ENCODE measurements at places on chromosomes 1 and 21.
A peak's percentile ranks its signal among the peaks of the same experiment; 100 is the strongest.

DNA sequence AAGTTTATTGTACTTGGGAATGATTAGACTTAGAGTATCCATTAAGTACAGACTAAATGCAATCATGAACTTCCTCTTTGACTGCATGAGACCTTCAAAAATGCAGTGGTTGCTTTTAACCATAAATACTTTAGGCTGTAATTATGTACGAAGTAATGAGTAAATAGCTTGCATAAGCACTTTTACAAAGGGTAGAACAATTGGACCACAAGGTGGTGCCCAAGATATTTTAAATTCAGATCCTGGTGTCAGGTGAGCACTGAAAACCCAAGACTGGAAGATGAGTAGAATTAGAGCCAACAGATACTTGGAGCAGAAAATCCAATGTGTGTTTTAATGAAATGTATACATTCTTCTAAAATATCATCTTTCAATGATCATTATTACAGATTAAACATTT lies 43.4 kb upstream of the RHOU start:
- no peak for DNase-seq

GRCh38 chr1:27154469-27154990 lies 395 bp downstream of the SLC9A1 start:
- no peak for DNase-seq

DNA sequence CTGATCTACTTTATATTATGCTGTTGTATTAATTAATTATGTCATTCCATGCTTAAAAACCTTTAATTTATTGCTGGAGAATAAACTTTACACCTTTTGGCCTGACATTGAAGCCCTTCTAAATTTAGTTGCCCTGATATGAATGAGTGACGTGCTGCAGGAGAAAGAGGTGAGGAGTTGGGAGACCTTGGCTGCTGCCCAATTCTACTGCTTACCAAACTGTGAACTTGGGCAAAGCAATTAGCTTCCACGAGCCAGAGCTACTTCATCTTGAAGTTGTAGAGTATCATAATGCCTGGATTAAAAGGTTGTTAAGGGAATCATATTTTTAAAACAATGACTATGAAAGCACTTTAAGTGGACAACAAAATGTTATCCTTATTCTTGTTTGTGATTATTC lies 126.8 kb upstream of the DEPDC1 start:
- DNase-seq = no peak

DNA sequence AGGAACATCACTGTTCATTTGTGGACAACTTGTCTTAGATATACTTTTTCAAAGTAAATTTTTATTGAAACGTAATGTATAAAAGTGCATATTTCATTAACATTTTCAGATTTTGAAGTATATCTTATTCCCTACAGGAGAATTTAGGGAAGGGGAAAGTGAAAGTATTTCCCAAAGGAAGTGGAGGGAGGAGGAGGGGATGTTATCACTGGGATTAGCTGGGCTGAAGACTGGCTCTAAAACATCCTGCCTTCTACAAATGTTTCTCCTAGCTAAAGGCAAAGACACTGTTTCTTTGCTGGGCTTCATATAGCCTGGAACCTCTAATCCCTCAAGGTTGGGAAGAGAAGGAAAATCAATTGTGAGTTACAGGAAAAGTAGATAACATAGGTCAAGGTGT lies 7.1 kb upstream of the ZNF697 start:
- no peak for DNase-seq

- no peak for DNase-seq
These were observed 60.9 kb upstream of the POU2F1 start for GRCh38 chr1:167159782-167160181.

DNA sequence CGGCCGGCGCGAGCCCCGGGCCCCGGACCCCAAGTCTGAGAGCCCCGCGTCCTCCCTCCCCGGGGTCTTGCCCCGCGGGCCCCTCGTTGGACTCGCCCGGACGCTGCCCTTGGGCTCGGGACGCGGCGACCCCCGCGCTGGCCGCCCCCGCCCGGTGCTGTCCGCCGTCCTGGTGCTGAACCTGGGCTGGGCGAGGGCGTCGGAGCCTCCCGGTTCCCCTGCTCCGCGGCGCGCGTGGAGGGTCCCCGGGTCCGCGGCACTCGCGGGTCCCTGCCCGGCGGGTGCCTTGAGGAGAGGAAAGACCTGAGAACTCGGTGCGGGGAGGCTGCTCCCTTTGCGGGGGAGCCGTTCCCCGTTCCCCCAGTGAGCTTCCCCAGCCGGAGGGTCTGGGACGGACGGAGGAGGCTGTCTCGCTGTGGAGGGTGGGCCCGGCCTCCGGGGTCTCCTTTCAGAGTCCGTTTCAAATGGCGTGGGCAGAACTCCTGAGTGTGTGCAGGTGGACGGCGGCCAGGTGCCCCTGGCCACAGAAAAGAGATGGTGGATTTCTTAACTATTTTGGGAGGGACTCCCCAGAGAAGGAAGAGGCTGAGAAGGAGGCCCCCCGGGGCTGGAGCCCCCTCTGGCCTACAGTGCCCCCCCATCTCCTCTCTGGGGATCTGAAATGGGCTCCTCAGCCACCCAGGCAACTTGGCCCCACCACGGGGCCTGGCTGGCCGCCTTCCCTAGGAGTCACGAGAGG lies 595 bp downstream of the GABRD start:
- DNase-seq = no peak

GRCh38 chr1:115280064-115280463 lies 58.0 kb downstream of the NGF start:
- no peak for DNase-seq

GRCh38 chr1:67830928-67831830 lies 2.1 kb downstream of the GNG12 start:
- DNase-seq = no peak

DNA sequence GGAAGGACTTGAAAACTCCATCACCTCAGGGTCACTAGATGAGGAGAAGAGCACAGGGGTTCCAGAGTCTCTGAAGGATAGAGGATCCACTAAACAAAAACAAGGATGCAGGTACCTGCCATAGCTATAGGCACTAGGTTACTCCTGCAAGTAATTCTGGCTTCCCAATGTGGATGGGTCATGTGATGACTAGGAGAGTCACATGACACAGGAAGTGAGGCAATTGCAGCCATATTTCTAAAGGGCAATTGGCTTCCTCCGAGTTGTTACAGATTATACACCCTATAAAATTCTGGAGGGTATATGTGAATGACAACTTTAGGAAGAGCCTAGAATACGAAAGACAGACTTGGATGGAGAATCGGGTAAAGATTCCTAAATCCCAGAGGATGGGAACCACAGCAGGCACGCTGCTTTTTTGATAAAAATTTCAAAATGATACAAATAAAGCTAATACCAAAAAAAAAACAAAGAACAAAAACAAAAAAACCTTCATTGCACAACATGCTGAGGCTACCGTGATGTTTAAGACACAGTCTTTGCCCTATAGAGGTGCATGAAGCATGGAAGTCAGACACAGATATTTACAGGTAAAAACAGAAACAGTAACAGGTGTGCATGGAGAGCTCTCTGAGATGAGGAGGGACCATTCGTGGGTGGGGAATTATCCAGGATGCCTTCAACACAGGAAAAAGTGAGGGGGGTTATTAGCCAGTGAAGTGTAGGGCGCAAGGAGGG lies 10.5 kb downstream of the MTX1 start:
- no peak for DNase-seq

DNA sequence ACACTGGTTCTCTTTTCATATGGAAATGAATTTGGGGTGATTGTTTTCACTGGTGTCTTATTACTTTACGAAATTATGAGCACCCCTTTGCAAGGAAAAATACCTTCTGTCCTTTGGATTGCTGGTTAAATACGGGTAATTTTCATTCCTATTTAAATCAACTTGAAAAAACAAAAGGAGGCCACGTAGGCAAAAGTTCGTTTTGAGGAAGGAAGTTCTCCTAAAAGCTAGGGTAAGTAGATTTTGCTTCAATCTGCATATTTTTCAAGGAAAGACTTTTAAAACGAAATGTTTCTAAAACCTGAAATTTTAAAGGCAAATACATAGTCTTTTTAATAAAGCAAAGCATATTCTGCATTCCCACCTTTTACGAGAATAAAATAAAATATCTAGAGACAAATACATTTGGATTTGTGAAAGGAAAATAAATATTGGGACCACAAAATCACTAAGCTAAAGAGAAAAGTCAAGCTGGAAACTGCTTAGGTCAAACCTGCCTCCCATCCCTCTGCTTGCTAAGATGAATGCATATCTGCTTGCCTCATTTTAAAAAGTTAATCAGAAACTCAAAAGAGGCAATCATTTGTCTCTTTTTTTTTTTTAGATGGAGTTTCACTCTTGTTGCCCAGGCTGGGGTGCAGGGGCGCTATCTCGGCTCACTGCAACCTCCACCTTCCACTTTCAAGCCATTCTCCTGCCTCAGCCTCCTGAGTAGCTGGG lies 70.9 kb upstream of the ETS2 start:
- DNase-seq = no peak

DNA sequence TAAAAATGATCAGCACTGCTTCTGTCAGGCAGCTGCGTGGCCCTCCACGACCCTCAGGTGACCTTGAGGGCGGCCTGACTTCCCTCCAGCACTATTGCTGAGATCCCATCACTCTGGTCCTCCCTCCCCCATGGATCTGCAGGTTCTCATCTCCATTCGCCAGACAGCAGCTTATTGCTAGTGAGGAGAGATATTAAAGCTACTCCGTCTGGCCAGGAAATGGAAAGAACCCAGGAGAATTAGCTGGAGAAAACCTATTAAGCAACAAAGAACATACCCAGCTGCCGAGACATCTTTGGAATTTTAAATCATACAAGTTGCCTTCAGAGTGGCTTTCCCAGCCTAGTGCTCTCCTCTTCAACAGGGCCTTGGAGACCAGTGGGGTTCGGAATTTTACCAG lies 25.7 kb upstream of the KCNN3 start:
- no peak for DNase-seq

DNA sequence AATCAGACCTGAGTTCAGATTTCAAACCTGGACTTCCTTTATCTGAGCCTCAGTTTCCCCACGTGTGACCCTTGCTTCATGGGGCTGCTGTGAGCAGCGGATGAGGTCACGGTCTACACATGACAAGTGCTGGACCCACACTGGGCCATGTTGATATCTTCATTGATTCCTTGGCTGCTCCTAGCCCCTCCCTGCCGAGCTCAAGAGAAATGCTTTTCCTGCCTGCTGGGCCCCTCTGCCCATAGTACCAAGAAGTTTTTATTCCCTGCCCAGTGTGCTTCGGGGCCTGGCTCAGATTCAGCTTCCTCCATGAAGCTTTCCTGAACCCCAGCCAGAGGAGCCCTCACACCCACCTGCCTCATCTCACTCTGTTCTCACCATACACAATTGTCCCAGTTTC lies 181.6 kb downstream of the PTPRU start:
- DNase-seq = no peak

- no peak for DNase-seq
These were observed 11.0 kb downstream of the GSTM5 start for GRCh38 chr1:109722908-109723691.

GRCh38 chr1:50846224-50846839 lies 113.7 kb downstream of the FAF1 start:
- DNase-seq = peak; percentile 43

- no peak for DNase-seq
These were observed 3.3 kb upstream of the GJB3 start for GRCh38 chr1:34777519-34778321.

- no peak for DNase-seq
These were observed 115.6 kb upstream of the ADAMTS5 start for GRCh38 chr21:27082431-27083010.

- no peak for DNase-seq
These were observed 260.5 kb downstream of the KCNJ6 start for GRCh38 chr21:37655611-37656300.

DNA sequence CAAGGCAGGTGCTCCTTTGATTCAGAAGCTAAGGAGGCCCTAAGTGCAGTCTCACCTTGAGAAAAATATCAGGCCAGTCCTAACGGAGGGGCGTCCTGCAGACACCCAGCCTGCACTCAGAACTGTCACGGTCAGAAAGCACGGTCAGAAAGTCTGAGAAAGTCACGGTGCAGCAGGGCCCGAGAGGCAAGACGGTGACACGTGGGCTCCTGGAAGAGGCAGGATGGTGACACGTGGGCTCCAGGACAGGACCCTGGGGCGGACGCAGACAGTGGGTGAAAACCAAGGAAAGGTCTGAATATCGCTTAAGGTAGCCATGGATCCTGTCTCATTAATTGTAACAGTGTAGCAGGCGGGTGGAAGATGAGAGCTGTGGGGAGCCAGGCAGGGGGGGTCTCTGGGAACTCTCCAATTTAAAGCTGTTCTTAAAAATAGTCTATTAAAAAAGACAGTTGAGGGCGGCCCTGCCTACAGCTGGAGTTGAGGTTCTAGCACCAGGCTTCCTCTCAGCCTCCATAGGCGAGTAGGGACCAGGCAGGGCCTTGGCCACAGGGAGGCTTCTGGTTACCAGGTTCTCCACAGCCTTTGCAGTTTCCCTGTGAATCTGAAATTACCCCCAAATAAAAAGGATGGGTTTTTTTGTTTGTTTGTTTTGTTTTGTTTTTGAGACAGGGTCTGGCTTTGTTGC lies 65.2 kb downstream of the FAAP20 start:
- DNase-seq = peak; percentile 38

DNA sequence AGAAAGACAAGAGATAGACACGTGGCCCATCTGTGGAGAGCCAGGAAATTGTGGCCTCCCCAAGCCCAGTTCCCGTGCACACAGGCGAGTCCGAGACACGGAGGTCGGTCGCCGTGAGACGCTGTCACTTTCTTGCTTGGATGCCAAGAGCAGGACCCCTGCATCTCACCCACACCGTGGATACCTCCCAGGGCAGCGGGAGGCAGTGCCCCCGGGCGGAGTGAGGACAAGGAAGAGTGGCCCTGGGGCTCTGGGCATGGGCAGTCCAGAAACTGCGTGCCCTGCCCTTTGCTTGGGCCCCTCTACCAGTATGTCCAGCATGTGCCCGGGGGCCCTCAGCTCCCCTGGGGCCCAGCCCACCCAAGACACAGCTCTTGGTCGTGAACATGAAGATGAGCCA lies 24.7 kb upstream of the ARHGEF16 start:
- DNase-seq = no peak

DNA sequence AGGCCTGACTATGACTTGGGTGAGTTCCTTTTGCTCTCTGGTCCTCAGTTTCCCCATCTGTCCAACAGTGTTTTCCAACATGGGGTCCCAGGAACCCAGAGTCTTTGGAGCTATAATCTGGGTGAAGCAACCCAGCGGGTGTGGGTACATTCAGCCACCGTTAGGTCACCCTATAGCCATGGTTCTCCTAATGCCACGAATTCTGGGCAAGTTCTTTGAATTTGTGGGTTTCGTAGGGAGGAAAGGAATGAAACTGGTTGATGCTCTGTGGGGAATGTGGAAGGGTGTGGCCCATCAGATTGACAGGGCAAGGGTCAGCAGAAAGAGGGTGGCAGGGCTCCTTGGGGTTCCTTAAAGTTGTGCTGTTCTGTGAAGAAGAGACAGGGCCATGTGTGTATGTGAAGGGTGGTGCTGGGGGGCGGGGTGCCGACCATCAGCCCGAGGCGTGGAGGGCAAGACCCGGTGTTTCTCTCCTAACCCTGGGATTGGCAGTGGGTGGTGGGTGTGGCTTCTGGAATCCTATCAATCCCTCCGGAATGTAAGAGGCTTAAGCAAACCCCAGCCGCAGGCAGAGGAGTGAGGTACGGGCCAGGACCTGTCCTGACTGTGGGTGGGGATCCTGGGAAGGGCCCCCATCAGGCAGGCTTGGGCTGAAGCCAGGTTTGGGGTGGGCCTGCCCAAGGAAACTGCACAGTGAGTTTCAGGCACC lies 35.5 kb upstream of the ZNF362 start:
- peak; percentile 47 for DNase-seq

Data from lower lobe of right lung (tissue), 2 donors.